ENCODE measurements at places on chromosomes 11 and 22. TPM values are rescaled to one million over a fixed set of nuclear protein-coding genes. Genes with fewer than 3 reads are reported as not detected.
A peak's percentile ranks its signal among the peaks of the same experiment; 100 is the strongest.

- DNase-seq = no peak
Observed at GRCh38 chr11:61895046-61895717, 3.8 kb upstream of the FADS3 start.

- peak; percentile 44 for DNase-seq
Observed at GRCh38 chr11:9972989-9973388, 309.1 kb downstream of the SWAP70 start.

The MEI1 gene
- 45.9 TPM for total RNA-seq

GRCh38 chr11:80873310-80873999, 1432.6 kb upstream of the TENM4 start:
- DNase-seq = no peak

- no peak for DNase-seq
Observed at GRCh38 chr11:111204211-111204610, 41.3 kb upstream of the POU2AF2 start.

The ALDH3B2 gene
- not detected for total RNA-seq

- DNase-seq = no peak
Observed at GRCh38 chr11:77644887-77645286, 7.3 kb upstream of the CLNS1A start.

The CASP5 gene
- total RNA-seq = not detected

The CRYBB2 gene
- not detected for total RNA-seq

The FAM180B gene
- 0.21 TPM for total RNA-seq

The GNG3 gene
- not detected for total RNA-seq

- peak; percentile 18 for DNase-seq
Observed at GRCh38 chr11:2207212-2207611, 35.6 kb upstream of the TH start.

- DNase-seq = no peak
Observed at GRCh38 chr22:40898850-40899357, 37.0 kb upstream of the DNAJB7 start.

- peak; percentile 63 for DNase-seq
Observed at GRCh38 chr11:46345881-46346484, 1.3 kb upstream of the DGKZ start.

DNA sequence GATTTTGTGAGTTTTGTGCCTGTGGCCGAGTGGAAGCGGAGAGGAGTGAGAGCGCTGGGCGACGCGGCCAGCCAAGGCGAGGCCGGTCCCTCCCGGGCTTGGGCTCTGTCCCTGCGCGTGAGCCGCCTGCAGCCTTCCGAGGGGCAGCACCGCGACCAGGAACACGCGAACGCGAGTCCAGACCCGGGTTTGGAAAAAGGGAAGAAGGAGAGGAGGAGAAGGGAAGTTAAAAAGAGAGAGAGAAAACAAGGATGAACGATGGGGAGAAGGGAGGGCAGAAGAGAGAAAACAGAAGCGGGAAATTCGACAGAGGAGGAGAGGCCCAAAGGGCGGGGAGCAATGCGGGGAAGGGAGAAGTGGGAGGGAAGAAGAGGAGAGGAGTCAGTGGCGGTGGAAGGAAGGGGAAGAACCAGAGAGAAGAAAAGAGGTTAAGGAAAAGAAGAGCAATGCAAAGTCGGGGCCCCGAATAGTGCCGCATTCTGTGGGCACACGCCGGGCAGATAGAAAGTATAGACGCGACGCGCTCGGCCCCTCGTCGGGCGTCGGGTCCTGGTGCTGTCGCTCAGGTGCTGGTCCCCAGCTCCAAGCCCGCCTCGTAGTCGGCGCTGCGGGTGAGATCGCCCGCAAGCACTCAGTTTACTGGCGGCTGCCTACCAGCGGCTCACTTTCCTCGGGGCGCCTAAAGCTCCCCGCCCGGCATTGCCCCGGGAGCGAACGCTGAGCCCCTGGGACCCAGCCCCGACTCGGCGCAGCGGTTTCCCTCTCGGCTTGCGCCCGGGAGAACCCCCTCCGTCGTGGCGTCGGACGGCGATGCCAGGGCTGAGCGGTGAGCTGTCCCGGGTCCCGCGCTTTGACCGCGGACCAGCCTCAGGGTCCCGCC, 2.8 kb upstream of the BARX2 start:
- DNase-seq = no peak

DNA sequence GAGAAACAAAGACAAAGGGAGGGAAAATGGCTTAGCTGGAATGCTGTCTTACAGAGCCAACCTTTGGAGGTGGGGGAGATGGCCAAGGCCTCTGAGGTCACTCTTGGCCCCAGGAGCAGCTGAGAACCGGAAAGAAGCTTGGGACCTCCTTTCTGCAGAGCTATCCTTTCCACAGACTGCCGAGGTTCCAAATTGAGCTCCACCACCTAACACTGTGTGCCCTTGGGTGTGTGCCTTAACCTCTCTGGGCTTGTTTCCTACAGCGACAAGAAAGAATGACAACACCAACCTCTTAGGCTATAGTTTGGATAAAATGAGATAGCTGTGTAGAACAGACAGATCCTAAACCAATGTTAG, 23.2 kb downstream of the RTN4RL2 start:
- no peak for DNase-seq

DNA sequence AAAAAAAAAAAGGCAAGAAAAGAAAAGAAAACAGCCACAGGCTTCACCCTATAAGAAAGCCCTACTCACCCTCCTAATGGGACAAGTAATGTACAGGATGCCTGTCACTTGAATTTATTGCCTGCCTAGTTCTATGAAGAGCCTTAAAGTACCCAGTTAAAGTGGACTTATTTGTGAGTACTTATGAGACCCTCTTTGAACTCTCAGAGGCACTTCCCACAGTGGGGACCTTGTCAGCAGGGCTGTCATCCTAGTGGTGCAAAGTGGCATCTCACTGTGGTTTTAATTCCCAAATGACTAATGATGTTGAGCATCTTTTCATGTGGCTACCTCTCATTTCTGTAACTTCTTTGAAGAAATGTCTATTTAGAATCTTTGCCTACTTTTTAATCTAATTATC, 41.8 kb upstream of the BARX2 start:
- DNase-seq = no peak

The P2RX3 gene
- not detected for total RNA-seq

The TNRC6B gene
- 72.5 TPM for total RNA-seq

The HTATIP2 gene
- 42.0 TPM for total RNA-seq

GRCh38 chr11:109945626-109946321, 147.4 kb upstream of the ZC3H12C start:
- no peak for DNase-seq

DNA sequence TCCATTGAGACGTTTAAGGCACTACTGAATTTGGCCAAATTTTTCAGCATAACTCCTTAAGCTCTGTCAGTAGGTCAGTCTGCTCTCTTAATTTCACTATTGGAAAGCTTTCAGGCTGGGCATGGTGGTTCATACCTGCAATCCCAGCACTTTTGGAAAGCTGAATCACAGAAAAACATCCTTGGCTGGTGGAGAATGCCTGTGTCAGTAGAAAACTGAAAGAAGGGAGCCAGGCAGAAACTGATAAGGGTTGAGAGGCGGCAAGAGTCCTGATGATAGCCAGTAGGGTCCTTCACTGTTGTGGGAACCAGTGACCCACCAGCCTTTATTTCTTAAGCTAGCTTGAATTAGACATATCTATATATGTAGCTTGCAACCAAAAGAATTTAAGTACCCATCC, 22.6 kb downstream of the NEU3 start:
- DNase-seq = no peak

DNA sequence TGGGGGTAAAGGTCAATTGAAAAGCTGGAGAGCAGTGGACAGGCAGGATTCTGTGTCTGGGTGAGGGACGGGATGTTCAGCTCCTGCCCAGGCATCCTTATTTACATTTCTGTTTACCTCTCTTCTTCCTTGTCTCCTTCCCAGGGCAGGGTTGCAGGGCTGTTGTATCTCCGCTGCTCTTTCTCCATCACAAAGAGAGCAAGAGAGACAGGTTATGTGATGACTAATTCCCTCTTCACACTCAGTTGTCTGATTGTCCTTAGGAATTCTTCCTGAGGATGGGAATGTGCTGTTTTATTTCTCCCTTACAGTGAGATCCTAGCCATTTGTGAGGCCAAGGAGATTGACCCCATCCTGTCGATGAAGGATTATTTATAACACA, 104.9 kb downstream of the VPREB1 start:
- DNase-seq = no peak

DNA sequence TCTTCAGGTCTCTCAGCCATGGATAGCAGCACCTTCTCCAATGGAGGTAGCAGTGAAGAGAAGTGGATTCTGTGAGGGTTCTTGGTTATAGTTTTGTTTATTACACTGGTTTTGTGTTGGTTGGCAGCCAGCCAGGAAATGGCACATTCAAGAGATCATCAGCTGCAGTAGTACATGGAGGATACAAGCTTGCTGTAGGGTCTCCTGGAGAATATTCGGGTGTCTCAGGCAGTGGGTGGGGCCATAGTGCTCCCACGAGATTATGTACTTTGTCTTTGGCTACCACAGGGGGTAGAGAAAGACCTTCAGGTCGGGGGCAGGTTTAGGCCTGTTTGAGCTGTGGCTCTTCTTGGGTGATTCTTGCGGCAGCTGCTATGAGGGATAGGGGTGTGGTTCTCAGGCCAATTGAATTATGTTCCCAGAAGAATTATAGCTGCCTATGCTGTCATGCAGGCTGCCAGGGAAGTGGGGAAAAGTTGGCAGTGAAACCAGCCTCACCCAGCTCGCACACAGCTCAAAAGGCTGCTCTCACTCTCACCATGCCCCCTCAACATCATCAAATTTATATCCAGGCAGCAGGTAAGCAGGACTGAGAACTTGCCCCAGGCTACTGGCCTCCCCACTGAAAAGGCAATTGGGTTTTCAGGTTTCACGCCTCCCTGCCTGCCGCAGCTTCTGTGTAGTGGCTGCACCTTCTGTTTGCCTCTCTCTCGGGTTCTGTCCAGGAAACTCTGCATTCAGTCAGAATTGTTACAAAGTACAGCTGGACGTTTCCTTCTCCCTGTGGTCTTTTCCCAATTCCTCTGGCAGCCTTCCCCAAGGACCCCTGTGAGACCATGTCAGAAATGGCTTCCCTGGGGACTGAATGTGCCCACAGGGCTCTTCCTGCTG, 435.5 kb downstream of the LUZP2 start:
- no peak for DNase-seq

The LDHAL6A gene
- total RNA-seq = not detected

- no peak for DNase-seq
Observed at GRCh38 chr11:106070606-106071005, 6.5 kb downstream of the KBTBD3 start.

- no peak for DNase-seq
Observed at GRCh38 chr11:26227301-26227746, 104.6 kb upstream of the ANO3 start.

DNA sequence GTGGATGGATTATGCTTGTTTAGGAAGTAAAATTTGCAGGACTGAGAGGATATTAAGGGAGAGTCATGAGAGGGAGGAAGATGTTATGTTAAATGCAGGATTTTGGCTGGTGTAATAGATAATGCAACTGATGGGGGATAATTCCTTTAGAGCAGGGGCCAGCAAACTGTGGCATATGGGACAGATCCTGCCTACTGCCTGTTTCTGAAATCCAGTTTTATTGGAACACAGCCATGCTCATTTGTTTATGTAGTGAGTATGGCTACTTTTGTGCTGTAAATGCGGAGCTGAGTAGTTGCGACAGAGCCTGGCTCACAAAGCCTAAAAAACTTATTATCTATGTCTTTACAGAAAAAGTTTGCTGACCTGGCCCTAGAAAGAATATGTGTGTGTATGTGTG, 66.6 kb upstream of the MPPED2 start:
- no peak for DNase-seq

DNA sequence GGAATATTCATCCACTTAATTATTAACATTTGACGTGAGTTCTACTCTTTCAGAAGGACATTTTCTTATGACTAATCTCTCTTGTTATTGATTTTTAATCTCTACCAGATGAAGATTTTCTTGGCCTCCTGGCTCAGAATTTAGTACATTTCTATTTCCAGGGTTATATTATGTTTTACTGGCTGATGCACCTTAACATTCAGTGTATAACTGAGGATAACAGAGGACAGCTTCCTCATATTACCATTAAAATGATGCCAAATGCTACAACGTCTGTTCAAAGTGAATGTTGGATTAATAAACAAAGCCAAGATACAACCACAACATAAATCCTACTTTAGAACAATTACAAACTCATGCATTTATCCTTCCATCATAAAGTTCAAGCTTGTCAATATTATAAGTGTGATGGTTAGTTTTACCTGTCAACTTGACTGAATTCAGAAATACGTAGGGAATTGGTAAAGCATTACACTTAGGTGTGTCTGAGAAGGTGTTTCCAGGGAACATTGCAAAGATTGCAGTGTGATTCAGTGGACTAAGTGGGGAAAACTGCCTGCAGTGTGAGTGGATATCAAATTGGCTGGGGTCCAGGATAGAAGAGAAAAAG, 485.2 kb downstream of the LRRC4C start:
- no peak for DNase-seq

- no peak for DNase-seq
Observed at GRCh38 chr22:25161916-25162530, 37.6 kb upstream of the CRYBB3 start.

The TRIM48 gene
- not detected for total RNA-seq

The VSIG2 gene
- not detected for total RNA-seq

The MPZL3 gene
- 28.4 TPM for total RNA-seq

- no peak for DNase-seq
Observed at GRCh38 chr11:109026891-109027489, 362.1 kb downstream of the DDX10 start.

The SCGB1C1 gene
- not detected for total RNA-seq

The FDXACB1 gene
- 7.1 TPM for total RNA-seq

DNA sequence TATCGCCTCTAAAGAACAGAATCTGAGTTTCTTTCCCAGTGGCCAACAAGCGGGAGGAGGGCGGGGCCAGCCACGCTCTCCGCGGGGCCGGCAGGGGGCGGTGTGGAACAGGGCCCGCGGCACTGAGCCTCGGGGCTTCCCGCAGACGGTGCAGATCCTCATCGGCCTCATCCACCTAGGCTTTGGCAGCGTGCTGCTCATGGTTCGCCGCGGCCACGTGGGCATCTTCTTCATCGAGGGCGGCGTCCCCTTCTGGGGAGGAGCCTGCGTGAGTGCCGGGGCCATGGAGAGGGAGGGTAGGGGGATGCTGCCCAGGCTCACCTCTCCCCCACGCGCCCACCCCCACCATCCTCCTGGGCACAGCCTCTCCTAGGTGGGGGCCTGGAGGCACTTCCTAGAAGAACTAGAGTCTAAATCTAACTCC, 10.7 kb downstream of the MS4A15 start:
- no peak for DNase-seq

The CYB5R2 gene
- total RNA-seq = 2.4 TPM

Data from activated CD8-positive, alpha-beta memory T cell treated with anti-CD3 and anti-CD28 coated beads, Interleukin-2, amount 10 ng/mL, durations not matched to agents 7 days and 5 days (primary cell).